Upper lobe of right lung (tissue), 1 donor: ENCODE measurements at places on chromosomes 11 and 22. TPM values are rescaled to one million over a fixed set of nuclear protein-coding genes. Genes with fewer than 3 reads are reported as not detected.

DNA sequence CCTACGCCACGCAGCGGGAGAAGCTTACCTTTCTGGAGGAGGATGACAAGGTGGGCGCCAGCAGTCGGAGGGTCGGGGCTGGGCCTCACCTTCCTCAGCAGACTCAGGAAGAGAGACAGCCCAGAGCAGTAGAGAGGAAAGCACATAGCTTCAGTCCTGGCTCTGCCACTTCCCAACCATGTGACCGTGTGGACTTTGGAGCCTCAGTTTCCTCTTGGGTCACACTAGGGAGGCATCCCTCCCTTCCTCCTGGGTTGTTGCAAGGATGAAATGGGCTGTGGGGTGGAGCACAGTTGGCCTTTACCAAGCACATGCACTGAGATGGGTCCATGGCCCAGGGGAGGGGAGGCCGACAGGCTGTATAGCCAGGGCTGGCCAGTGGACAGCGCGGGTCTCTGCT lies 12.9 kb downstream of the DPP3 start:
- no peaks in the 10 kb centered on the region for H3K4me1 ChIP-seq
- H3K4me3 ChIP-seq: no peak overlapping the region
- H3K27ac ChIP-seq: no peak overlapping the region
- no peak for DNase-seq
- peaks cover 55% of the 10 kb centered on the region for H3K36me3 ChIP-seq

DNA sequence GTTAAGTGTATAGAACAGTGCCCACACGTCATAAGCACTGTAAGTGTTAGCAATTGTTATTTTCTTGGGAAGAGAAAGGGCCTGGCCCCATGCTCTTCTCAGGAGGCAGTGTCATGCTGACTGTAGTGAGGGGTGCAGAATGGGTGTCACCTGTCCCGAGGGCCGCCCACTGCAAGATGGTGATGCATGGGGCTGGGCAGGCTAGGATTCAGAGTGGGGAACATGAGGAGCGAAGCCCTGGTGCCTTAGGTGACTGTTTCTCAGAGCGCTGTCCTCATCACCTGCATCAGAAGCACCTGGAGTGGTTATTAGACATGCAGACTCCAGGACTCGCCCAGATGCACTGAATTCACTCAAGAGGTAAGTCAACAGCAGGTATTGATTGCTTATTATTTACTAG lies 101.0 kb upstream of the PARVA start:
- peaks cover under 1% of the 10 kb centered on the region for H3K4me1 ChIP-seq
- H3K4me3 ChIP-seq: no peak overlapping the region
- H3K27ac ChIP-seq: no peak overlapping the region
- no peak for DNase-seq

GRCh38 chr11:15707194-15707593 lies 592.5 kb downstream of the INSC start:
- peaks cover 5% of the 10 kb centered on the region for H3K4me1 ChIP-seq
- no peaks in the 10 kb centered on the region for H3K36me3 ChIP-seq
- DNase-seq: no peak

- H3K36me3 ChIP-seq: no peaks in the 10 kb centered on the region
- no peaks in the 10 kb centered on the region for H3K27me3 ChIP-seq
- peak; percentile 78 for DNase-seq
- peak within 1 kb of the TSS; percentile 68 for H3K27ac ChIP-seq
These were observed at the start of gene APOBEC3H for GRCh38 chr22:39097098-39098020. Gene APOBEC3H, plus strand, starts transcription at chr22:39097244. Its CDS starts 3,035 bp downstream, at chr22:39100279.

DNA sequence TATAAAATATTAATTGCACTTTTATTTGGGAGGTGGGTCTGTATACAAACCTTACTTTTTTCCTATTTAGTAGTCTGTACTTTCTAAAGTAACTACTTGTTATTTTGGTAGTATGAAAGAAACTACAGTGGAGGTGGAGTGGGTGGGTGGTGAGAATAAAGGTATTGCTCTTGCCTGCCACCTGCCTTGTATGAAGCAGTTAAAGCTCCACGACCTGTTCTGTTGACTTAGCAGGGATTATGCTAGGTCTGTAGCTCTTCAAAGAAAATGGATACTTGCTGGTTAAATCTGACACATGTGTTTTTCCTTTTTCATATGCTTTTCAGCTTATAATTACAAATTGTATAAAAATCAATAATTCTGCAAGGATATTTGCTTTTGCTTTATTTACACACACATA lies 111.9 kb downstream of the EHF start:
- H3K36me3 ChIP-seq: no peaks in the 10 kb centered on the region
- H3K4me3 ChIP-seq: no peak overlapping the region
- H3K4me1 ChIP-seq: no peaks in the 10 kb centered on the region
- no peak for DNase-seq
- no peaks in the 10 kb centered on the region for H3K27me3 ChIP-seq

DNA sequence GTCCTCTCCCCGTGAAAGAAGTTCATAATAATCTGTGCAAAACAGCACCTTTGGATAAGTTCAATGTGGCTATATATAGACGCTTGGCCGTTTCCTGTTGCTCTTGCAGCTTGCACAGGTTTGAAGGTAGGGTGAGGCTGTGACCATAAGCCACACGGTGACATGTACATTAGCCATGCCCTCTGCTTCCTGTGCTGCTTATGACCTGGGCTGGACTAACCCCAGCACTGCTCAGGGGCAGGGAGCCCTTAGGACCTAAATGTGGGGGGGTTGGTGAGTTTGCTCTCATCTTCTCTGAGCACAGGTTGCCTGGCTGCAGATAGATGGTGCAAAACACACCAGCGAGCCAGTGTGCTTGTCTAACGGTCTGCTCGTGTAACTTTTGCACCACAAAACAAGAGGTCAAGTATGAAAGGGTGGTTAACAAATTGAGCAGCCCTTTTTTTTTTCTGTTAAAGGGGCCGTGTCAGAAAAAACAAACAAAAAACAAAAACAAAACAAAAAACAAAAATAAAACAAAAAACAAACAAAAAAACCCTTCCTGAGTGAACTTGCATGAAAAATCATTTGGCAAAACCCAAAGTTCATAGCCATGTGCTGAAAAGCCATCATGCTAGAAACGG lies 37.3 kb downstream of the FLI1 start:
- H3K36me3 ChIP-seq: peaks cover 3% of the 10 kb centered on the region
- no peaks in the 10 kb centered on the region for H3K27me3 ChIP-seq
- DNase-seq: no peak
- peaks cover 96% of the 10 kb centered on the region for H3K4me1 ChIP-seq
- no peak overlapping the region for H3K27ac ChIP-seq

DNA sequence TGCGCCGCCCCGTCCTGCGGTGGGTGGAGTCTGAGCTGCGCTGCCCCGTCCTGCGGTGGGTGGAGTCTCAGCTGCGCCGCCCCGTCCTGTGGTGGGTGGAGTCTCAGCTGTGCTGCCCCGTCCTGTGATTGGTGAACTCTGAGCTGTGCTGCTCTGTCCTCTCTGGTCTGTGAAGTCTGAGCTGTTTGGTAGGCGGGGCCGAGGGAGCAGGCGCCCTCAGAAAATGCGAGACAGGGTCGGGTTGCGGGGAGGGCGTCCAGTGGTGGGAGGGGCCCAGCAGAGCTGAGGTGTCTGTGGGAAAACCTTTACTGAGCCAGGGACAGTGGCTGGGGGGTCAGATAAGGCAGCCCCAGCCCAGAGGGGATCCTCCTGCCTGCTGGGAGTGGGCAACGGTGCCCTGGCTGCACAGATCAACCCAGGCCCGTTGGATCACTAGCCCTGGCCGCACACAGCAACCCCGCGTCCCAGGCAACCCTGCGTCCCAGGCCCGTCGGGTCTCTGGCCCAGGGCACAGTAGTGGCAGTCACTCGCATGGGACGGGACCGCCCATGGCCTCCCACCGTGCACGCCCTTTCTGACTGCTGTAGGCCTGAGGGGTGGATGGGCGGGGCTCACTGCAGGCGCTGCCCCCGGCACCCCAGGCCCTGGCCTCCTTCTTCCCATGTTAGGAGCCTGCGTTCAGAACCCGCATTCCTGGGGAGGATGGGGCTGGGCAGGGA lies 22.8 kb downstream of the BRSK2 start:
- no peak for DNase-seq
- H3K27me3 ChIP-seq: peaks cover 12% of the 10 kb centered on the region
- H3K4me3 ChIP-seq: no peak overlapping the region
- no peak overlapping the region for H3K27ac ChIP-seq
- H3K36me3 ChIP-seq: no peaks in the 10 kb centered on the region
- H3K4me1 ChIP-seq: no peaks in the 10 kb centered on the region

DNA sequence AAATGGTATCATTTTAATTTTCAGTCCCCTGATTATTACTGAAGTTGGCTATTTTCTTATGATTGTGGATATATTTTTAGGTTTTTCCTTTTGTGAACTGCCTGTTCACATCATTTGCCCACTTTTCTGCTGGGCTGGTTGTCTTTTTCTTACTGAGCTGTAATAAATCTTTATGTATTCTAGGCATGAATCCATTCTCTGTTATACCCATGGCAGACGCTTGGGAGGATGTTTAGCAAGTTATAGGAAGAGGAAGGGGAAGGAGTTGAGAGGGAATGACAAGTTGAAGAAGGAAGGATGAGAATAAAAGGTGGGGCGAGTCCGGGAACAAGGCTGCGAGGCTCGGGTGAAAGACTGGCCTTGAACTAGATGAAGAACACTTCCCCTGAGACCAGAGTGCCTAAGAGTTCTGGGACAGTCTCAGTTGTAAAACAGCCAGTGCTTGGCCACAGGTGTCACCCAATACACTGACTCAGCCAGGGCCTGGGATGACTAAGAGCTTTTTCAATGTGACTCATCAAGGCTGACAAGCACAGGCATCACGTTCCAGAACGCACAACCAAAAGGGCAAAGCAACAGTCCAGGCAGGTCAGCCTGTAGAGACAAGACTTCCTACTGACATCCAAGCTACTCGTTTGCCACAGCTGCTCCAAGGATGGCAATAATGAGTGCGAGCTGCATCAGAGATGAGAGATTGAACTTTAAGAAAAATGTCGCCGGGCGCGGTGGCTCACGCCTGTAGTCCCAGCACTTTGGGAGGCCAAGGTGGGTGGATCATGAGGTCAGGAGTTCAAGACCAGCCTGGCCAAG lies 35.2 kb downstream of the LRFN4 start:
- no peaks in the 10 kb centered on the region for H3K27me3 ChIP-seq
- no peaks in the 10 kb centered on the region for H3K36me3 ChIP-seq
- no peak for DNase-seq
- H3K4me1 ChIP-seq: no peaks in the 10 kb centered on the region

WNT7B gene
- 5.4 TPM for total RNA-seq

GRCh38 chr11:16713594-16713993 lies 24.9 kb upstream of the C11orf58 start:
- H3K4me1 ChIP-seq: no peaks in the 10 kb centered on the region
- no peaks in the 10 kb centered on the region for H3K36me3 ChIP-seq
- no peak overlapping the region for H3K4me3 ChIP-seq
- no peaks in the 10 kb centered on the region for H3K27me3 ChIP-seq

DNA sequence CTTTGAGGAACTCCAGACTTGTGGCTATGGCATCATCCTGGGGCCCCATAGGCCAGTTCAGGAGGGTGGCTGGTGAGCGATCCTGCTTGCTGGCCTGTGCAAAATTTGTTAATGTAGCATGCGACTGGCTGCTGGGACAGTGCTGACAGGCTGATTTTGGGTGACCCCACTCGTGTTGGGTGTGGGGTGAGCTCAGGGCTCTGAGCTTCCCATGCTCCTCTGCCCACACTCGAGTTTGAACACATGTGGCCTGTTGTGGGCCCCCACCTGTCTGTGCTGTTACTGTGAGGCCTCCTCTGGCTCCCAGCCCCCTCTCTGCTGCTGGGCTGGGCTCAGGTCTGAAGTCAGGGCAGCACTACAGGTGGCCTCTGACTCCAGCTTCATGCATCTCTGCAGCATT lies 64.4 kb upstream of the MYEOV start:
- H3K27ac ChIP-seq: no peak overlapping the region
- H3K36me3 ChIP-seq: no peaks in the 10 kb centered on the region
- no peaks in the 10 kb centered on the region for H3K27me3 ChIP-seq

USP47 gene
- 48.1 TPM for total RNA-seq

FAM227A gene
- 0.98 TPM for total RNA-seq

- no peak overlapping the region for H3K27ac ChIP-seq
- DNase-seq: no peak
- H3K27me3 ChIP-seq: peaks cover 4% of the 10 kb centered on the region
These were observed 35.8 kb upstream of the MYOD1 start for GRCh38 chr11:17683377-17684161.

PUS3 gene
- 11.1 TPM for total RNA-seq

- peaks cover 33% of the 10 kb centered on the region for H3K4me1 ChIP-seq
- DNase-seq: no peak
- no peaks in the 10 kb centered on the region for H3K36me3 ChIP-seq
- H3K27me3 ChIP-seq: no peaks in the 10 kb centered on the region
These were observed 34.2 kb upstream of the TSKU start for GRCh38 chr11:76748948-76749347.

DNA sequence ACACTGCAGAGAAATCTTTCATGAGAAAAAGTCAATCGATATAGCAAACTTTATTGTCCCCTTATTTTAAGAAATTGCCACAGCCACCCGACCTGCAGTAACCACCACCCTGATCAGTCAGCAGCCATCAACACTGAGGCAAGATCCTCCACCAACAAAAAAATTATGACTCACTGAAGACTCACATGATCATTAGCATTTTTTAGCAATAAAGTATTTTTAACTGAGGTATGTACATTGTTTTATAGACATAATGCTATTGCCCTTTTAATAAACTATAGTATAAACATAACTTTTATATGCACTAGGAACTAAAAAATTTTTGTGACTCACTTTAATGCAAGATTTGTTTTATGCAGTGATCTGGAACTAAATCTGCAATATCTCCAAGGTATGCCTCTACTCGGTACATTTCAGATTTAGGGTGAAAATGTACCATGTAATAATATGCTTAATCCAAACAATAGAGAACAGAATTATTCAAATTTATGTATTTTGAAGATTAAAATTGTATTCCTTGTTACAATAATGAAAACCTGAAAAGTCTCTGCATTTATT lies 79.2 kb upstream of the CEP126 start:
- H3K27ac ChIP-seq: no peak overlapping the region
- no peaks in the 10 kb centered on the region for H3K4me1 ChIP-seq
- no peak for DNase-seq
- no peak overlapping the region for H3K4me3 ChIP-seq
- H3K36me3 ChIP-seq: no peaks in the 10 kb centered on the region

GRCh38 chr11:120028897-120029258 lies 109.0 kb downstream of the TRIM29 start:
- no peak for DNase-seq
- no peak overlapping the region for H3K4me3 ChIP-seq
- no peak overlapping the region for H3K27ac ChIP-seq
- peaks cover 13% of the 10 kb centered on the region for H3K27me3 ChIP-seq
